CD4-positive, alpha-beta T cell treated with Interleukin-1 beta for 1 hour (primary cell): ENCODE measurements at places on chromosomes 4 and X.

GRCh38 chr4:139188648-139189416 lies 11.8 kb upstream of the ELF2 start:
- peak; percentile 33 for DNase-seq

DNA sequence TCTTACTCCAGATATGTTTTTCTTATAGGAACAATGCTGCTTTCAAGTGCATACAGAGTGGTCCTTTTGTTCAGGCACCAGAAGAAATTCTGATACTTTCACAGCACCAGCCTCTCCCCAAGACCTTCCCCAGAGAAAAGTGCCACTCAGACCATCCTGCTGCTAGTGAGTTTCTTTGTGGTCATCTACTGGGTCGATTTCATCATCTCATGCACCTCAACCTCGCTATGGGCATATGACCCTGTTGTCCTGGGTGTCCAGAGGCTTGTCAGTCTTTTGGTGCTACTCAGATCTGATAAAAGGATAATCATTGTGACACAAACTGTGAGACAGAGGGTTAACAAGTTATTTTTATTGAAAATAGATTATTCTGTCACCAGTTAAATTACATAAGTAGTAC lies 39.5 kb downstream of the WDR13 start:
- no peak for DNase-seq

GRCh38 chrX:135408794-135409193 lies 12.9 kb upstream of the SMIM10L2A start:
- no peak for DNase-seq

DNA sequence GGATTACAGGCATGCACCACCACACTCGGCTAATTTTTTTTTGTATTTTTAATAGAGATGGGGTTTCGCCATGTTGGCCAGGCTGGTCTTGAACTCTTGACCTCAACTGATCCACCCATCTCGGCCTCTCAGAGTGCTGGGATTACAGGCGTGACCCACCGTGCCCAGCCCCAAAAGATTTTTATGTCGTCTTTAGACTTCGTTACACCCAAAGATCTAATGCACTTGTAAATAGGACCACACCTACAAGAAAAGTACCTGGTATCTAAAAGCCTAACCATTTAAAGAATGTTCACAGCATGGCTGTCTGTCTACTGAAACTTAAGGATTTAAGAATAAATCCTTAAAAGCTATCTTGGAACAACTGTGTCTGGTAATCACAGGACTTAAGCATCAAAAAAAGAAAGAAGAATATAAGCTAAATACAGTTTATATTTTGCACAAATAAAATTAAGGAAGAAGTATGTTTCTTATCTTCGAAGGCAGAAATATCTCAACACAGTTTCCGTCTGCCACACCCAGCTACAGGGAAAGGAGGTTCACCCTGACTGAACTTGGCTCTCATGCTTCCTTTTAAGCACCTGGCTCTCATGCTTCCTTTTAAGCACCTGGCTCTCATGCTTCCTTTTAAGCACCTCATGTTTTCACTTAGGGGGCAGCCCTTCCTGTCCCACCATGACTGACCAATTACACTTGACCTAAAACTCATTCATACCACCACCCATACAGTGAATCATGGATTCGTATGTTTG lies 92.0 kb upstream of the STS start:
- no peak for DNase-seq

DNA sequence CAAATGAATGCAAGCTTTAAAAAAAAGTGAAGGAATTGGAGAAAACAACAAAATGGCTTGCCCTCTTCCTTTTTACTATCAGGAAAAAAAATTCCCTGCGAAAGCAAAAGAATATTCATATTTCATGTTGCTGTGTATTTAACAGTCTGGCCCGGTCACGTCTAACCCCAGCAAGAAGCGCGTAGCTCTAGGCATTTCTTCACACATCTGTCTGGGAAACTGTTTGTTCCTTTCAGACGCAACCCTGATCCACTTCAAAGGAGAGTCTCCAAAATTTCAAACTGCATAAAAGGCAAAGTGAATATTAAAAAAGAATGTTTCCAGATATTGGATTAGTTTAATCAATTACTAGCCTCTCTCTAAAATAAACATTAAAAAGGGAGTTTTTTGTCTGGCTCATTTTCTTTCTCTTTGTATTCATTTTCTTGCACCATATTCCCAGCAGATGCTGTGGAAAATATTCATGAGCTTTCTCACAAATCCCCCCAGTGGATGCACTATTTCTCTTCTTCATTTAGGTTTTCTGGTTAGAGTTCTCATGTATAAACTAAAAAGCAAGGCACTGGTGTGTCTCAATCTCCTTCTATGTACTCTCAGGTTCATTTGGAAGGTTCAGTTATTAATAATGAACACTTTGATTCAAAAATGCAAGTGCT lies 145.3 kb downstream of the MID1 start:
- DNase-seq: no peak

DNA sequence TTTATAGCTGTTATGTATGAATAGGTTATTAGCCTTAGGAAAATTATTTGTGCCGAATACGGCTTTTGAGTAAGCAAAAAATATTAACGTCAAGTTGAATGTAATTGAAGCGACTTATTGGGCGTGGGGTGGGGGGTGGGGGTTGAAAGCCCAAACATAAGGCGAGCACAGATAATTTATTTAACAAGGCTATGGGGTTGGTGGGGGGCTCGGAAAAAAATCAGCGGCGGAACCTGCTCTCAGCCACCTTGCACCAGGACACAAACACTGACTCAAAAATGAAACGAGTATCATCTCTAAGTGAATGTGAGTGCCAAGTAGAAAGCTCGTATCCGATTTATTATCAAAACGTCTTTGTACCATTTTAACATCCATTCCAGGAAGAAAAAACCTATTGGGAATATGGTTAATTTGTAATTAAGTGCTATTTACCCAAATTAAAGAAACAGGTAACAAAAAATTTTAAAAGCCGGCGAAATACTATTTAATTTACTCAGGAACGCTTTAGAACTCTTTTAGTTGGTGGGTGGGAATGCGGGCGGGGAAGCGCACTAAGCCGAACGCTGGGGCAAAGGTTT lies 902 bp upstream of the LARP1B start:
- DNase-seq: no peak

DNA sequence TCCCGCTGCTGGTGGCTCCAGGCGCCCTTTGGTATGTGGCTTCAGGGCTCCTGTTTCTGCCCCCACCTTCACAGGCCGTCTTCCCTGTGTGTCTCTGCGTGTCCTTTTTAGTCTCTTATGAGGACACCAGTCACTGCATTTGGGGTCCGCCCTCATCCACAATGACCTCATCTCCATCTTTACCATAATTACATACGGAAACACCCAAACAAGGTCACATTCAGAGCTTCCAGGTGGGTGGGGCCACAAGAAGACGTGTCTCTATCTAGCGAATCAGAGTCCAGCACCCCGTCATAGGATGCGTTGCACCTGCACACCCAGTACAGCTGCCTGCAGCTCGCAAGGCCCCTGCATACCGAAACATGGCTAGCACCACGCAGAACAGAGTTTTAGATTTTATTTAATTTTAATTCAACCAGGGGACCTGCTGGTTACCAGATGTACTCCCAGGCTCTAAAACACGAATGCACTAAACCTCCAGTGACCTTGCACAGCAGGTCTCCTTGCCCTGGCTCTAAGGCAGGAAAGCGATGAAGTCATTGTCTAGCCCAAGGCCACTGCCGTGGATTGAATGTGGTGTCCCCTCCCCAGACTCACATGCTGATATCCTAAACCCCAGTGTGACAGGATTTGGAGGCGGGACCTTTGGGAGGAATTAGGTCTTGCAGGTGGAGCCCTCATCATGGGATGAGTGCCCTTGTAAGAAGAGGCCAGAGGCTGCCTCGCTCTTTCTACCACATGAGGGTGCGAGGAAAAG lies 30.3 kb downstream of the ABLIM2 start:
- DNase-seq: no peak

DNA sequence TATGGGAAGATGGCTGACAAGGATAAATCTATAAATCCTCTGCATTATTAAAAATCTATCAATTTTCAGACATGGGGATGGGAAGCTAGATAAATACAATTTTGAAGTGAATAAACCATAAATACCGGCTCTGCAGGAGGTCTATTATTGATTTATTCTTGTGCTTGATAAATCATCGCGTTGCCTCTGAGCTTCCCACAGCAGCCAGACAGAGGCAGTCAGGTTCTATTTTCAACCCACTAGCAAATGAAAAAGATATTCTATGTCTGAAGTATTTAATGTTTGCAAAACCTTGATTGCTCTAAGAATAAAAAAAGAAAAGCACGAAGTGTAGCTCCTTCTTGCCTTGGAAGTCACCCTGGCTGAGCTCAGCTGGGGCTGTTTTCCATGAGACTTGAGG lies 216.2 kb downstream of the DHRSX start:
- DNase-seq: no peak

DNA sequence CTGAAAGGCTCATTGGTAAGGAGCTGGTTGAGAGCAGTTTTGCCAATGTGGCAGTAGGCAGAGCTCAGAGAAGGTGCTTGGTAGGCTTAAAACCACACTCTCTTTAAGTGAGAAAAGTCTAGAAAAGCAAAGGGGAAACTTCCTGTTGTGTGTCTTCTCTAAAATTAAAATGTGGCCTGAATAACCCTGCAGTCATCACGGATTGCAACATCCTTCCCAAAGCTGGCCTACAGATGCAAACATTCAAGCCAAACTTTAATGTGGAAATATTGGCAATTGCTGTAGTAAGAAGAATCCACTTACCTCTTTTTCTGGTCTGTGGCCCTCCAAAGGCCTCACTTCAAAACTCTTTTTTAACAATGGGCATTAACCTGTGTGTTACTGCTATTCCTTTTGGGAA lies 348.5 kb downstream of the OPHN1 start:
- DNase-seq: no peak

DNA sequence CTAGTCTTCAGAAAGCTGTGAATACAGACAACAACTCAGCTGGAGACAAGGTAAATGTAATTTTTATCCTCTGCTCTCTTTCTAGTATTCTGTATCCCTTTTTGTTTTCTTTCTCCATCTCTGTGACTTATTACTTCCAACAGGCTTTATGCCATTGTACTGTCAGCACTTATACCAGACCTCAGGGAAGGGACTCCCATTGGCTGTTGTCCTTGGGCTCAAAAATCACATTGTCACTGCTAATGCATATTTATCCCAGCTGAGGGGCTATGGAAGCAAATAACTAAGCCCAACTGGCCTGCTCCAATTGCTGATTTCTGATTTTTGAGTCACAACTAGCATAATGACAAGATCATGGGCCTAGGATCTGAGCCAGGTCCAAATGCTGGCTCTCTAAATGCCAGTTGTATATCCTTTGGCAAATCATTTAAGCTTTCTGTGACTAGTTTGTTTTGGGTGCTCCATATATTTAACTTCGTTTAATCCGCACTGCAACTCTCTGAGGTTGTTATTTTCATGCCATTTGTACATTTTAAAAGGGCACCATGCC lies 395.1 kb upstream of the GNPDA2 start:
- no peak for DNase-seq

DNA sequence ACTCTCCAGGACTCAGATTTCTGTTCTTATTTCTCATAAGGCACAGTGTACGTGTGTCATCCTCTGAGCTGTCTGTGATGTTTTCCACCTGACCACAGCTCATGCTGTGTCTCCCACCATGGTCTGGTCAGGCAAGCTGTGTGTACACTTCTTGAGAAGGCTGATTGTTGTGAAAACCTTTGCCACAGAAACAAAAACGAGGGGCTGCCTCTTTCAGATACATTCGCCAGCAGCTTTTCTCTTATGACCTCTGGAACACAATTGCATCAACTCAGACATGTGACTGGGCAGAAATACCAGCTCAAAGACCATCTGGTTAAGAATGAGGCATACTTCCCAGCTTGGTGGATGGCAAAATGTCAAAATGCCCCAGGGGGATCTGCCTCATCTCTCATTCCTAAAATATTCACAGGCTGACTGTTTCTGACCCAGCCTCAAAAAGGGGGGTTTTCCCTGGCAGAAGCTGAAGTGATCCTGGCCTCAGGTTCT lies 46.1 kb downstream of the PGRMC2 start:
- DNase-seq: no peak

GRCh38 chr4:165839615-165840333 lies 33.3 kb upstream of the TLL1 start:
- no peak for DNase-seq

GRCh38 chr4:54446581-54446980 lies 211.2 kb upstream of the KIT start:
- DNase-seq: no peak
